ENCODE measurements at places on chromosomes 6 and 20. TPM values are rescaled to one million over a fixed set of nuclear protein-coding genes. Genes with fewer than 3 reads are reported as not detected.

DNA sequence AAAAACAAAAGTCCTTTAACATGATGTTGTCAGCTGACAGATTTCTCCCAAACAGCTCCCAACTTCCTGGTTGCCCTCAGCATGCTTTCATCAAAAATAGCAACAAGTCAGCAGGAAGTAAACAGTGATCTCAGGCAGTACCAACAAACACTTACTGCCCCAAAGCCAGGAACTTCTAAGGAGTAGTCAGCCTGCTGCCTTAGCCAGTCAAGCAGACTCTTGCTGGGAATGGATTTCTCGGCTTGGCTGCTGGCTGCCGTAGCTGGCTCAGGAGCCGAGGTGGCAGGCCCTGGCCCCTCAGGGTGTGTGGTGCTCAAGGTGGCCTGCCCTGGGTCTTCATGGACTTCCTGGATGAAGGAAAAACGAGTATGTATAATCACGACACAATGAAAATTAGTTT is 46.6 kb upstream of the EMILIN3 start:
- H3K27me3 ChIP-seq = no peaks in the 10 kb centered on the region
- H3K36me3 ChIP-seq = peaks cover 50% of the 10 kb centered on the region
- no peak overlapping the region for H3K4me3 ChIP-seq
- H3K4me1 ChIP-seq = no peaks in the 10 kb centered on the region
- DNase-seq = no peak
- no peak overlapping the region for H3K27ac ChIP-seq

- DNase-seq = peak; percentile 52
- H3K27me3 ChIP-seq = no peaks in the 10 kb centered on the region
- no peak overlapping the region for H3K27ac ChIP-seq
- H3K36me3 ChIP-seq = no peaks in the 10 kb centered on the region
- no peak overlapping the region for H3K4me3 ChIP-seq
- H3K4me1 ChIP-seq = peaks cover 18% of the 10 kb centered on the region
Measured at GRCh38 chr6:167796192-167796981, 30.3 kb upstream of the AFDN start.

Gene TMEM217
- polyA plus RNA-seq = 0.77 TPM

DNA sequence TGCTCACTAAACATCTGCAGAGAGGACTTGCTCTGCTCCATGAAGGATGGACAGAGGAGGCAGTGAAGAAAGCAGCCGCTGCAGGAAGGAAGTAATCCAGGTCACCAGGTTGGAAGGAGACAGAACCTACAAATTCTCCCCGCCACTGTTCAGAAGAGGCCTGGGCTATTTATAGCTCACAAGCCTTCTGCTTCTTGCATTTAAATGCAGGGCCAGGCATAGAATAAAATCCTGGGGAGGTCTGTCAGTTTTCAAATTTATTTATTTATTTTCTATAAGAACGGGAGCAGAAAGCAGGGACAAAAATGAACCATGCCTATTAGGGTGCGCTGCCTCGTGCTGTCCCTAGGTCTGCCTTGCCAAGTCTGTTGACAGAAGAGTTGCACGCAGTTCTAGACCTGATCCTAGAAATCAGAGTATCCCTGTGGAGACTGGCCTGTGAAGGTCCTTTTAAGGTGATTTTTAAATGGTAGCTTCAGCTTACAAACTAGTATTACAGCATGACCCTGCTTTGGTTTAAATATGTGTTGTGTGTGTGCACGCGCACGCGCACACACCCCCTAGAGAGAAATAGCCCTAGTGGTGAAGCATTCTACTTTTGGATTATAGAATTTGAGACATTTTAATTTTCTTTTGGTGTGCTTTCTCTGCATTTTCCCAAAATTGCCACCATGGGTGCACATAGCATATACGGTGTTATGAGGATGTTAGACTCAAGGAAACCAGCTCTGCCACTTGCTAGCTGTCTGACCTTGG is 19.5 kb downstream of the RIMS4 start:
- H3K4me1 ChIP-seq = peaks cover 10% of the 10 kb centered on the region
- no peak overlapping the region for H3K27ac ChIP-seq
- DNase-seq = no peak
- no peak overlapping the region for H3K4me3 ChIP-seq

- H3K27ac ChIP-seq = no peak overlapping the region
- no peaks in the 10 kb centered on the region for H3K27me3 ChIP-seq
- H3K4me1 ChIP-seq = peaks cover 19% of the 10 kb centered on the region
- no peak for DNase-seq
- H3K4me3 ChIP-seq = no peak overlapping the region
Measured at GRCh38 chr6:111928139-111928538, 54.9 kb upstream of the FYN start.

- no peak for DNase-seq
- H3K27me3 ChIP-seq = no peaks in the 10 kb centered on the region
- H3K4me1 ChIP-seq = 0 out of 2 replicates have a peak, but pooled peaks cover 6% of the 10 kb centered on the region
- no peak overlapping the region for H3K4me3 ChIP-seq
Measured at GRCh38 chr6:44423306-44423705, 35.8 kb downstream of the CDC5L start.

DNA sequence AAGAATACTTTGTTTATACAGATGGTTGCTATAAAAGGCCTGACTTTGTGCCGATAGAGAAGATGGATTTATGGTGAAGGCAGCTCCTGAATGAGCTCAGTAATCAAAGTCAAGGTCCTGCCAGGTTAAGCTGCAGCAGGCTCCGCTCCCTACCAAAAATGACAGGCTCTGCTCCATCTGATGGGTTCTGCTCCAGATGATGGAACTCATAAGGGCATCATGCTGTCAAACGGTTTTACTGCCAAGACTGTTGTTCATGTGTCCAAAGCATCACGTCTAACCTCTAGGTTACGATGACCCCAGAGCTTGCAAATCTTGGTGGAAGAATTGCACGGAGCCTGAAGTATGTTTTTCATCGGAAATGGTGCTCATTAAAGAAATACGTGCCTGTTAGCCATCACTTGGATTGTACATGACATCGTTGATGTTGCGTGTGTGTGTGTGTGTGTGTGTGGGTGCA is 19.2 kb upstream of the PTGIS start:
- H3K4me3 ChIP-seq = no peak overlapping the region
- no peaks in the 10 kb centered on the region for H3K4me1 ChIP-seq
- no peak for DNase-seq
- no peaks in the 10 kb centered on the region for H3K27me3 ChIP-seq

GRCh38 chr20:45342855-45343531 is 5.2 kb downstream of the SDC4 start:
- no peak for DNase-seq
- peaks cover 9% of the 10 kb centered on the region for H3K27me3 ChIP-seq
- H3K4me1 ChIP-seq = peaks cover 87% of the 10 kb centered on the region
- H3K27ac ChIP-seq = peak overlapping the region; percentile 96

- DNase-seq = no peak
- H3K27me3 ChIP-seq = no peaks in the 10 kb centered on the region
- H3K36me3 ChIP-seq = no peaks in the 10 kb centered on the region
- H3K27ac ChIP-seq = no peak overlapping the region
Measured at GRCh38 chr6:31874084-31874670, 4.6 kb downstream of the SLC44A4 start.

DNA sequence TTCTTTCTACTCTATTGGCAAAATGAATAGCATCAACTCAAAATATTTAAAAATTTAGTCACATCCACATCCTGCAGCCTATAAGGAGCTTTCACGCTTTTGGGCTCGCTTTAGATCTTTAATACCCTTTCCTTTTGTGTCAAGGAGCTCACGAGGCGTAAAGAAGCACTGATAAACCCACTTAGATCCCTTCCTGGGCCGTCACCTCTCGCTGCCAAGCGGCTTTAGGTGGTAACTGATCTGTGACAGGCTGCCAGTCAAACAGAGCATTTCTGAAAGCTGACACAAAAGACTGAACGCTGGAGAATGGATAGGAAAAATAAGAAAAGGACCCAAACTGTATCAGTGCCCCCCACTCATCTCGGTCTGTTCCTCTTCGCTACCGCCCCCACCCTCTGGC is 385.7 kb upstream of the MMS22L start:
- H3K4me3 ChIP-seq = peak overlapping the region; percentile 38
- no peak overlapping the region for H3K27ac ChIP-seq
- no peaks in the 10 kb centered on the region for H3K27me3 ChIP-seq
- DNase-seq = peak; percentile 37

DNA sequence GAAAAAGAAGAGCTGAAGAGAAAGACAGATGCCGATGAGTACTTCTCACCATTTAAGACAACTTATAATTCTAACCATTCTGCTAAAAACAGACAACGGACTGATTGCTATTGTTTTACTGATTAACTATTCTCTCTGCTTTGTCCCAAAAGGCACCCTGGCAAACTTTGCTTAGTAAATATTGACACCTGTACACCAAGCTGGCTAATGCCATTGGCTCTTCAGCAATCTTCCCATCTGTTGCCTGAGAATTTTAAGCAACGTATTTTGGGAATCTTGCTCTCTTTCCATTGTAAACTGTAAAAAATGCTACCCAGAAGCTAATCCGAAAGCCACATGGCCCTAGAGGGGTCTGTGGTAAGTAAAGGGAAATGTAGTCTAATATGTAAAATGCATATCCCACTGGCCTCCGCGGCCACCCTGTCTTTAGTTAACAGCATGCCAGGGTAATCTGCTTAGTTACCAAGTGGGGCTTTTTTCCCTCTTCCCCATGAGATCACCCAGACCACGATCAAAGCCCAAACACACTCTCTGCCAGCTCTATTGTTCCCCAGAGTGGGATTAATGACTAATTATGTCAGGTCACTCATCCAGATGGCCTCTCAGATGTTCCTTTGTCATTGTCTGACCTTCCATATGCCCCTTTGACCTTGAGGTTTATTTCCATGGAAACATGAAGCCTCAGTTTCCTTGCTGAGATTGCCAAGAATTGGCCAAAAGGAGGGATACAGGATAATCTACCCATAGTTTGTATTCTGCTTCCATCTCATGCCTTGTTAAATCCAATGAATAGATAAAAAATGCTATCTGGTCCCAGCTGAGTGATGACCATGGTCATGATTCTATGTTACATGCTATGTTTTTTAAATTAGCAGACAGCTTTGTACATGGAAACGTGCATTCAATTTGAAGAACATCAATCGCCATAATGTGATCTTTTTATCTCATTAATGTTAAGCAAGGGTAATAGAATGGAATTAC is 216.4 kb upstream of the MCHR2 start:
- no peak overlapping the region for H3K27ac ChIP-seq
- H3K4me1 ChIP-seq = 0 out of 2 replicates have a peak, but pooled peaks cover 4% of the 10 kb centered on the region
- H3K4me3 ChIP-seq = no peak overlapping the region
- no peaks in the 10 kb centered on the region for H3K27me3 ChIP-seq
- no peak for DNase-seq

- no peak overlapping the region for H3K4me3 ChIP-seq
- no peak overlapping the region for H3K27ac ChIP-seq
- peaks cover 13% of the 10 kb centered on the region for H3K4me1 ChIP-seq
Measured at GRCh38 chr6:142700032-142700431, 244.9 kb downstream of the HIVEP2 start.

Gene EDEM2
- polyA plus RNA-seq = 13.9 TPM

Gene C6orf52
- polyA plus RNA-seq = 3.8 TPM

DNA sequence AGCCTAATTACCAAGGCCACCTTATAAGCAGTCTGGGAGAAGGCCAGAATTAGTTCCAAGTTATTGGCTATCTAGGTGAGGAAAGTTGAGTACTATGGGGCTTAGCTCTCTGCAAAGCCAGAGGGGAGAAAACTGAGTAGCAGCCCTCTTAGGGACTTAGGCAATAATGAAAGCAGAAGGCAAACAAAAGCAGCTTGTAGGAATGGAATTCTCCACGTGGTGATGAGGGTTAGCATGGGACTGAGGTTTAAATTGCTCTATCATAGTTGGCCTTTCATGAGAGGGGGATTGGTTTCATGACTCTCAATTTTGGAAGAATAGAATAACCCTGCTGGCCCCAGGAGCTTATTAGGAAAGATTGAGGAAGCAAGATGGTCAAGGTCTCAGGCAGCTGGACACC is 7.0 kb upstream of the UBE2J1 start:
- no peak overlapping the region for H3K27ac ChIP-seq
- H3K4me3 ChIP-seq = no peak overlapping the region
- H3K4me1 ChIP-seq = 0 out of 2 replicates have a peak, but pooled peaks cover 4% of the 10 kb centered on the region
- DNase-seq = peak; percentile 13
- no peaks in the 10 kb centered on the region for H3K36me3 ChIP-seq

- peaks cover 34% of the 10 kb centered on the region for H3K36me3 ChIP-seq
- peak overlapping the region; percentile 97 for H3K4me3 ChIP-seq
- no peak for DNase-seq
- H3K27ac ChIP-seq = peak overlapping the region; percentile 21
- no peaks in the 10 kb centered on the region for H3K27me3 ChIP-seq
Measured at GRCh38 chr6:18259675-18260447, 4.5 kb downstream of the DEK start.

DNA sequence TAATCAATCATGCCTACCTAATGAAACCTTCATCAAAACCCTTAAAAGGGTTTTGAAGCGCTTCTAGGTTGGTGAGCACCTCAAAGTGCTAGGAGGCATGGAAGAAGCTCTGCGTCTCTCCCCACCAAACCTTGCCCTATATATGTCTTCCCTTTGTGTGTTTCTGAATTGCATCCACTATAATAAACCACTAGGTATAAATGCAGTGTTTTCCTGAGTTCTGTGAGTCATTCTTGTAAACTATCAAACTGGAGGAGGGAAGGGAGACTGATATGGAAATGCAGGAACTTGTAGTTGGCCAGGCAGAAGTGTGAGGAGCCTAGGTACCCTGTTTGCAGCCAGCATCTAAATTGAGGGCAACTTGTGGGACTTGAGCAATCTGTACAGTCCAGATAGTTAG is 698.8 kb downstream of the DOK5 start:
- no peaks in the 10 kb centered on the region for H3K4me1 ChIP-seq
- H3K36me3 ChIP-seq = 0 out of 2 replicates have a peak, but pooled peaks cover 6% of the 10 kb centered on the region

DNA sequence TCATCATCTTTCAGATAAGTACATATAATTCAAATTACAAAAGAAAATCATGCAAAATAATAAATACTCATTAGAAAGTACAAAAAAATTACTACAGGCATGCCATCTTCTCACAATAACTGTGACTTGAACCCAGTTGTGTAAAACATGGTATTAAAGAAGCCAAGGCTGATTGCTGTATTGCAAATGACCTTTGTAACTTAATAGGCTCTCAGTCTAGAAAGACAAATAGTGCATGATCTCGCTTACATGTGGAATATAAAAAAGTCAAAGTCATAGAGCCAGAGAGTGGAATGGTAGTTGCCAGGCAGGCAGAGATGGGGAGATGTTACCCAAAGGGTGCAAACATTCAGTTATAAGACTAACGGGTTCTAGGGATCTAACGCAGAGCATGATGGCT is 626.1 kb downstream of the COL12A1 start:
- no peak overlapping the region for H3K27ac ChIP-seq
- H3K36me3 ChIP-seq = no peaks in the 10 kb centered on the region
- no peaks in the 10 kb centered on the region for H3K27me3 ChIP-seq
- H3K4me1 ChIP-seq = no peaks in the 10 kb centered on the region
- H3K4me3 ChIP-seq = no peak overlapping the region
- DNase-seq = no peak

DNA sequence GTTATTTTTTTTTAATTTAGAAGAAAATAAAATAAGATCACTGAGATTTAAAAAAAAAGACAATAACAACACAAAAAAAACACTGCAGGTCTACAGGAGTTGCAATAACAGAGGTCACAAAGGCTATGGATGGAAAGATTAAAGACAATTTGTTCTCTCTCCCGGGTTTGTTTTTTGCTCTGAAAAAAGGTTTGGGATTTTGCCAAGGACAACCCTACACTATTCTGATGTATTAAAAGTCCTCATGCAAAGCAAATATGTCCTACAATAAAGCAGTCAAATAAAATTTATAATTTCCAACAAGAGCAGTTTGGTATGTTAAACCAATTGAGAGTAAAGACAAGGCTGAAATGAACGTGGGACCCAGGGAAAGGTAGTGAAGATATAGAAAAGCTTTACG is 55.6 kb downstream of the PTPRK start:
- no peaks in the 10 kb centered on the region for H3K36me3 ChIP-seq
- 0 out of 2 replicates have a peak, but pooled peaks cover 3% of the 10 kb centered on the region for H3K4me1 ChIP-seq
- H3K27me3 ChIP-seq = no peaks in the 10 kb centered on the region
- DNase-seq = no peak
- H3K4me3 ChIP-seq = no peak overlapping the region
